Esophagus muscularis mucosa (tissue), 4 donors: ENCODE measurements at places on chromosomes 3 and 15. TPM values are rescaled to one million over a fixed set of nuclear protein-coding genes. Genes with fewer than 3 reads are reported as not detected.
A peak's percentile ranks its signal among the peaks of the same experiment; 100 is the strongest.

DNA sequence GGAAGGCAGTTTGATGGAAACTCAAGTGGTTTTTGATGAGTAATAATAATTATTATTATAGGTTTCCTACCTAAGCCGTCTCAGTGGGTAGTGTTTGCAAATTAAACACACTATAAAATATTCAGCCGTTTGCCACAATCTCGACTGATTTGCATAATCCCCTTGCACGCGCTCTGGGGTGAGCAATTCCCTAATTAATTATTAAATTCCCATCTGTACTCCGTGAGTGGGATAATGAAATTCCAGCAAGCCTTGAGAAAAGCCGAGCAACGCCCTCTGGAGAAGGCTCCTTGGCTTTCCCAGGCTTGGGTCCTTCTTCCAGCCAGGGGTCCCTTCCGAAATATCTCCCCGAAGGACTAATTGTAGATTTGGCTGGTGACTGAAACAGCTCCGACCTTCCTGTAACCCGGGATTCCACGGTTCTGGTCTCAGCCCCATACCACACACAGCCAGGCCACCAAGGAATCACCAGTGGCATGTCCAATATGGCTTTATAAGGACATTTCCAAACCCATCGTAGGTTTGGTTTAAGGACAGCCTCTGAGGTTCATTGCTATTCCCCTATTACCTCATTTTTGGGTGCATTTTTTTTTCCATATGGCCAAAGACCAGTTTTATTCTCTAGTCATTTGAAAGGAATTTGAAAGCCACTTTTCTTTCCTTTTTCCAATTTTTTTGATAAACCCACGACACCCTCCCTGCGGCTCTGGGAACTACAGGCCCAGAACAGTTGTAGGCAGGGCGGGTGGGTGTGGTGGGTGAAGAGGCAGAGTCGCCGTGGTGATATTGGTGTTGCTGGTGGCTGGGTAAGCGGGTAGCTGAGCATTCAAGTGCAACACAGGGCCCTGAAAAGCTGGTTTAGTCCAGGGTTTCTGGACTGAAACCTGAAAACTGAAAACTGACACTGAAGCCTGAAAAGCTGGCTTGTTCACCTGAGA is 33.2 kb upstream of the RGMA start:
- no peaks in the 10 kb centered on the region for H3K27me3 ChIP-seq
- H3K4me1 ChIP-seq: no peaks in the 10 kb centered on the region
- H3K4me3 ChIP-seq: no peak overlapping the region
- DNase-seq: no peak
- no peak overlapping the region for H3K27ac ChIP-seq
- no peaks in the 10 kb centered on the region for H3K36me3 ChIP-seq

DNA sequence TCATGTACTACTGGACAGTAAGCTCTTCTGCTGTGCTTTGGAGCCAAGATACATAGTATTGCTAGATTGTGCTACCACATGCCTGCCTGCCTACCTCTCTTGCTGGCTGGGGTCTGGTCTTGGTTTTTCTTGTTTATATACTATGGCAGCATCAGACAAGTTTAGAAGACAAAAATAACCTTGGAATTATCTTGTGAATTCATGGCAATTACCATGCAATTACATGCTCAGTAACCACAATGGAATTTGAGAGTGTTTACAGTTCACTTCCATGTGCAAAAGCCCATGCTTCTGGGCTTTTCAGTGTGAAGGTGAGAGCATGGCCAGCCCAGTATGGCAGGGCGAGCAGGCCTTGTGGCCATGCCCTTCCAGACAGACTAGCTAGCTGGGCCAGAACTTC is 48.0 kb upstream of the C15orf61 start:
- H3K36me3 ChIP-seq: no peaks in the 10 kb centered on the region
- peaks cover 3% of the 10 kb centered on the region for H3K4me1 ChIP-seq
- H3K4me3 ChIP-seq: no peak overlapping the region
- no peak for DNase-seq
- H3K27me3 ChIP-seq: no peaks in the 10 kb centered on the region

DNA sequence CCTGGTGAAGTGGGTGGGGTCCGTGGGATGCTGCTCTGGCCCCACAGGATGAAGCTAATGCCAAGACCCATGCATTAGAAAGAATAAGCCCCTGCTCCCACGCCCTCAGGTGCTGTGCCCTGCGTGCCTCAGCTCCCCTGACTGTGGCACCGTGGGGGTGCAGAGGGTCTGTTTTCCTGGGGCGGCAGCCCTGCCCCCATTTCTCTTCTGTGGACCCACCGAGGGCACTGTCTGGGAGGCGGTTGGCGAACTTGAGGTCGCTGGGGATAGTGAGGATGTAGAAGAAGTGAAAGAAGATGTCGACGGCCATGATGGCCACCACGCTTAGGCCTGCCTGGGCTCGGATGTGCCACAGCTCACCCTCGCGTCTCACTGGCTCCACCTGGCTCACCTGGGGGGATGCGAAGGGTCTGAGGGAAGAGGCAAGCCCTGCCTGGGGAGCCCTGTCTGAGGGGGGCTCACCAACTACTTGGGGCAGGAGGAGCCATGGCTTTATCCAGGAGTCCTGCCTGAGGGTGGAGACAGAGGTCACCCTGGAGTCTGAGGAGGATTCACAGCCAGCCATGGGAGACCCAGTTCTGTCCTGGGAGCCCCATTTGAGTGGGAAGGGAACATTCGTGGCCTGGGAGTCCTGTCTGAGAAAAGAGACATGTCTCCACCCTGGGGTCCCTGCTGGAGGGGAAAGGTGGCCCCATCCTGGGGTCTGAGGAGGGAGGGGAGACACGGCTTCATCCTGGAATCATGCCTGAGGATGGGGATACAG is 5.1 kb downstream of the HHATL start:
- no peaks in the 10 kb centered on the region for H3K27me3 ChIP-seq
- no peak overlapping the region for H3K27ac ChIP-seq
- no peaks in the 10 kb centered on the region for H3K4me1 ChIP-seq
- no peaks in the 10 kb centered on the region for H3K36me3 ChIP-seq
- no peak for DNase-seq

DNA sequence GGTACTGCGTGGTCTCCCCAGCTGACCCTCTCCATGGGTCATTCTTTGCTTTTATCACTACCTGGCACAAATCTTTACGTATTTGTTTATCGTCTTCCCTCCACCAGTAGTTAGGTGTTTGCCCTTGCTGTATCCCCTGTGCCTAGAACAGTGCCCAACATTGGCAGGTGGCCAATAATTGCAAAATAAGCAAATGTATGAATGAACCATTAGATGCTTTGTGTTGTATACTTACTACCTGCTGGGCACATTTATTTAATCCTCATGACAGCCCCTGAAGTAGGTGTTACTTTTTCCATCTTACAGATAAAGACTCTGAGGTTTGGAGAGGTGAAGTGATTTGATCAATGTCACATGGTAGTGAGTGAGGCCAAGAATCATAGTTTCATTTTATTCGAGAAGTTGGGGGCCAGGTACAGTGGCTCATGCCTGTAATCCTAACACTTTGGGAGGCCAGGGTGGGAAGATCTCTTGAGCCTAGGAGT is 2.0 kb upstream of the TWF2 start:
- no peaks in the 10 kb centered on the region for H3K27me3 ChIP-seq
- DNase-seq: no peak
- peaks cover 44% of the 10 kb centered on the region for H3K4me1 ChIP-seq
- H3K36me3 ChIP-seq: no peaks in the 10 kb centered on the region

- H3K4me1 ChIP-seq: peaks cover 19% of the 10 kb centered on the region
- no peaks in the 10 kb centered on the region for H3K27me3 ChIP-seq
- H3K4me3 ChIP-seq: peak overlapping the region; percentile 84
- DNase-seq: no peak
Observed at GRCh38 chr15:82810890-82811426, 1.5 kb downstream of the WHAMM start.

DNA sequence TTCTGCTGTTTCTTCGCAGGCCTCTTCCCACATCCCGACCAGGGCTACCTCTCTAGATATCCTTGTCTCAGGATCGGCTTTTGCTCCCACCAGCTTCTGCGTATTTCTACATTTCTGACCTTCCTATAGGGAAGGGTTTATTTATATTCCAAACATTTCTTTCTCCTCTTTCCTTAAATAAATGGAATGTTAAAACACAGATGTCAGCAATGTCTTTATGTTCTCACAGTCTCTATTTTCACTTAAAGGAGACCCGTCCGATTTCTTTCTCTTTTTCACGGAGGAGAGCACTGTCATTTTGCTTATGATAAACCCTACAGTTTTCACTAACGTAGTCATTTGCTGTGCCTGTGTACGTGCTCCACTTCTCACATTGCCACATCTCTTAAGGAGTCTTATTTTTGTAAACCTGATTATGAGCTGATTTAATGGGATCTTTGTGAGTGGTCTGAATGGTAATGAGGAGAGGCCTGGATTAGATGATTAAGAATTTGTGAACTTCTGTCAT is 630 bp downstream of the KIF15 start:
- H3K27ac ChIP-seq: no peak overlapping the region
- DNase-seq: no peak
- H3K27me3 ChIP-seq: no peaks in the 10 kb centered on the region
- H3K36me3 ChIP-seq: no peaks in the 10 kb centered on the region
- peaks cover 17% of the 10 kb centered on the region for H3K4me1 ChIP-seq

DNA sequence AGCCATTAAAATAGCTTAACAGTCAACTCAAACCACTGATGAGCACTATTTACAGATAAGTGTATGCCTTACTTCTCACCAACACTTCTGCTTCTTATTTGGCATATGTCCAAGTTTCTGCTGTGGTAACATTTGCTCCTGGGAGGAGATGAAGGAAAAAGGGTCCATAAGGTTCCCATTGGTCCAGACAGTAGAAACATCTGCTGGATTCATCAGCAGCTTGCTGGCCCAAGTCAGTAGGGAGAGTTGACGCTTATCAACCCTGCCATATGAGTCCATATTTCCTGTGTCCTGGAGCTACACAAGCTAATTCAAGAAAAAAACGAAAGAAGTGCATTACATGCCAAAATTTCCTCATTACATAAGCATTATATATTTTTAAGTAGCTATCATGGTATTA is 824.5 kb downstream of the CADM2 start:
- no peaks in the 10 kb centered on the region for H3K27me3 ChIP-seq
- no peaks in the 10 kb centered on the region for H3K36me3 ChIP-seq
- no peak overlapping the region for H3K27ac ChIP-seq
- no peak overlapping the region for H3K4me3 ChIP-seq

- no peak overlapping the region for H3K4me3 ChIP-seq
- no peaks in the 10 kb centered on the region for H3K36me3 ChIP-seq
- no peak overlapping the region for H3K27ac ChIP-seq
- DNase-seq: no peak
- H3K27me3 ChIP-seq: no peaks in the 10 kb centered on the region
Observed at GRCh38 chr15:57444877-57445513, 68.7 kb downstream of the CGNL1 start.

GRCh38 chr15:88020806-88021205 is 235.7 kb downstream of the NTRK3 start:
- DNase-seq: no peak
- no peak overlapping the region for H3K27ac ChIP-seq
- no peaks in the 10 kb centered on the region for H3K27me3 ChIP-seq
- no peaks in the 10 kb centered on the region for H3K4me1 ChIP-seq
- H3K4me3 ChIP-seq: no peak overlapping the region

CXCR6 gene
- 0.42 TPM for total RNA-seq

RHCG gene
- total RNA-seq: not detected

IGSF10 gene
- total RNA-seq: 2.5 TPM

SUCNR1 gene
- total RNA-seq: 0.11 TPM

PPM1L gene
- 63.5 TPM for total RNA-seq
